AG04449 (cell line): ENCODE measurements at places on chromosomes 5 and 9.
A peak's percentile ranks its signal among the peaks of the same experiment; 100 is the strongest.

DNA sequence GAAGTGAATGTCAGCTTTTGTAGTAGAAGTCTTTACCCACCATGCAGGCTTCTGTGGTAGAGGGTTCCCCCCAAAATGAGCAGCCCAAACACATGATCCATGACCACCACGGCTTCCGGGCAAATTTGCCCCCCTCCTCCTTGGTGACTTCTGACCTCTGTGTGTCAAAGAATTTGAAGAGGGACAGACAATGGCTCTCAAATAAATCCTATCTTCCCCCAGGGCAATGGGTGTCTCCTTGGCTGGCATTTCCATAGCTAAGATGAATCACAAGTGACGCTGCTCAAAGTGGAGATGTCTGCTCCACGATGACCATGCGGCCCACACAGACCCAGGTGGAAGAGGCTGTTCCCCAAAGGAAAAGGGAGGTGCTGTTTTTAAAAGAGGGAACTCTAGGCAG lies 30.2 kb upstream of the BOD1 start:
- DNase-seq = no peak

GRCh38 chr5:82346399-82347165 lies 68.4 kb upstream of the RPS23 start:
- no peak for DNase-seq

- peak; percentile 97 for DNase-seq
Observed at GRCh38 chr5:65190328-65191053, 291.2 kb downstream of the ADAMTS6 start.

DNA sequence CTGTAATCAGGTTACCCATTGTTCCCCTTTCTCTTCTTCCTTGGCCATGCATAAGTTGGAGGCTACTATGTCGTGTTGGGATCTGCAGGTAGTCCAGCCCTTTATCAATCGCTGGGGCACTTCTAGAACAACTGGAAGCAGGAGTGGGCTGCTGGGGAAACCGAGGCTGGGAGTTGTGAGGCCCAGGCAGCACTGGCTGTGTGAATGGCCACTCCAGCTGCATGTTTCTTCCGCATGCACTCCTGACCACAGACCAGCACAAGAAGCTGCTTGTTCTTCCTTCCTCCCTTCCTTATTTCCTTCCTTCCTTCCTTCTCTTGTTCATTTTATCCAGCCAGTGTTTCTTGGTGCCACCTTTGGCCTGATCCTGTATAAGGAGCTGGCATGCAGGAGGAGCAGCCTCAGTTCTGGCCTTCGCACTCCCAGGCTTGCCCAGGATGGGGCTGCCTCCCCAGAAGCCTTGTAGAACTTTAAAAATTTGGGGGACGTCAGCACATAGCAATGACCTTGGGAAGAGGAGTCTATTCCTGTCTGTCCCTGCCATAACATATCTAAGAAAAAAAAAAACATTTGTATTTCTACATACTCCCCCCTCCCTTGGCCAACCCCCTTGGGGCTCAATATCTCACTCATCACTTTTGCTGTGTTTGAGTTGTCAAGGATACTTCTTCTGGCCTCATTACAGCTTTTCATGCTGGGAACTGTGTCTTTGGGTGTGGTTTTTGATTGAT lies 20.8 kb upstream of the CXCL14 start:
- no peak for DNase-seq

- no peak for DNase-seq
Observed at GRCh38 chr5:98917433-98917832, 11.4 kb downstream of the CHD1 start.

GRCh38 chr9:8401961-8402705 lies 602.6 kb upstream of the DMAC1 start:
- no peak for DNase-seq

- no peak for DNase-seq
Observed at GRCh38 chr9:105281272-105281671, 36.8 kb downstream of the SLC44A1 start.

DNA sequence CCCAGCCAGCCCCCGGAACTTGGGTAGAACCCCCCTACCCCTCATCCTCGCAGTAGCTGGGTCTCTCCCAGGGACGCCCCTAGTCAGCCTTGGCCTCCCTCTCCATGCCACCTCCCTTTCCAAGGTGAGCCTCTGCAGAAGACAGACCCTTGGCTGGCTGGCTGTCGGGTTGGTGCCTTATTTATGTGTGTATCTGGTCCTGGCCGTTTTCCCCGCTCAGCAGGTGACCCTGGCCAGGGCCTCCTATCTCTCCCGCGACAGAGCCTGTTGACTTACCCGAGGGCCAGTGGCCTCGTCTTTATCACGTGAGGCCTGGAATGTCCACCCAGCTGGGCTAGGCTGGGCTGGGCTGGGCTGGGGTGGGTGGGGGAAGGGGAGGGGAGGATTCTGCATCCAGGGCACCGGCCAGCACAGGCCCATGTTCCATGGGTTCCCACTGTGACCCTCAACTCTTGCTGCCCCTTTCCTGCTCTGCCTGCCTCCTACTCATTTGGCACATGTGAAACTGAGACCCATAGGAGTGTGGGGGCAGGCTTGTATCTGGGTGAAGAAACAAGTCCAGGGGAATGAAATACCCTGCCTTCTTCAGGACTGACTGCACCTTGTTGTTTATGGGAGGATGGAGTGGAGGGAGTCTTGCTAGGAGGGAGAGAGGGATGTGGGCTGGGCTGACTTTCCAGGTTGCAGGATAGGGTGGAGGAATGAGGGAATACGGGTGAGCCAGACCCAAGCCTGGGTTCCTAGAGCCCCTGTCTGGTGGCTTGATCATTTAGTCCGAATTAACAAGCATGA lies 3.1 kb downstream of the CXXC5 start:
- no peak for DNase-seq

- no peak for DNase-seq
Observed at GRCh38 chr5:44875661-44876605, 67.2 kb downstream of the MRPS30 start.

DNA sequence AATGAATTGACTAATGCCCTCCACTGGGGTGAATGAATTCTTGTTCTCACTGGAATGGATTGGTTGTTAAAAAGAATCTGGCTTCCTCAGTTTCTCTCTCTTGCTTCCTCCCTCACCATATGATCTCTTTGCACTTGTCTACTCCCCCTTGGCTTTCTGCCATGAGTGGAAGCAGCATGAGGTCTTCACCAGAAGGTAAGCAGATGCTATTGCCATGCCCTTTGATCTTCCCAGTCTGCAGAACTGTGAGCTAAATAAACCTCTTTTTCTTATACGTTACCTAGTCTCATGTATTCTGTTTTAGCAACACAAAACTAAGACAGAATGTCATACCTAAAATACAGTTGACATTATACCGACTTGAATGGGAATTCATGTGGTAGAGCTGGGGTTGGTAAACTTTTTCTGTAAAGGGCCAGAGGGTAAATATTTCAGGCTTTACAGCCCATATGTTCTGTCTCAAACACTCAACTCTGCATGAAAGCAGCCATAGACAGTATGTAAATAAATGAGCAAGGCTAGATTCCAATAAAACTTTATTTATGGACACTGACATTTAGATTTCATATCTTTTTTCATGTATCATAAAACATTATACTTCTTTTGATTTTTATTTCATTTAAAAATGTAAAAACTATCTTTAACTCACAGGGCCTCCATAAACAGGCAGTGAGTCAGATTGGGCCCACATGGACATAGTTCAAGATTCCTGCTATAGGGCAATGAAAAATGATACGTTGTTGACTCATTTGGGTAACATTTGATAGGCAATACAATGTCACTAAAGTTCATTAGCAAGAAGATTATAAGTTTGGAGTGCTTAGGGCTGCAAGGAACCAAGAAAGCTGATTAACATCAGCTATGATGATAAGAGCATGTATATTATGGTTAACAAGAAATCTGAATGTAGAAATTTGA lies 79.4 kb upstream of the TLE4 start:
- no peak for DNase-seq

DNA sequence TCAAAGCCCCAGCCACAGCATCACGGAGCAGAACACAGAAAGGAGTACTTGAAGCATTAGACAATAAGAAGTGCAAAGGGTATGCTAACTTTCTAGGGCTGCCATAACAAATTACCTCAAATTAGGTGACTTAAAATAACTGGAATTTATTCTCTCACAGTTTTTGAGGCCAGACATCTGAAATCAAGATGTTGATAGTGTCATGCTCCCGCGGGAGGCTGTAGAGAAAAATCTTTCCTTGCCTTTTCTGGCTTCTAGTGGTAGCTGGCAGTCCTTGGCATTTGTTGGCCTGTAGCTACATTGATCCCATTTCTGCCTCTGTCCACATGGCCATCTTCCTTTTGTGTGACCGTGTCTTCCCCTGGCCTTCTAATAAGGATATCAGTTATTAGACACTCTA lies 51.9 kb upstream of the SPDL1 start:
- no peak for DNase-seq

DNA sequence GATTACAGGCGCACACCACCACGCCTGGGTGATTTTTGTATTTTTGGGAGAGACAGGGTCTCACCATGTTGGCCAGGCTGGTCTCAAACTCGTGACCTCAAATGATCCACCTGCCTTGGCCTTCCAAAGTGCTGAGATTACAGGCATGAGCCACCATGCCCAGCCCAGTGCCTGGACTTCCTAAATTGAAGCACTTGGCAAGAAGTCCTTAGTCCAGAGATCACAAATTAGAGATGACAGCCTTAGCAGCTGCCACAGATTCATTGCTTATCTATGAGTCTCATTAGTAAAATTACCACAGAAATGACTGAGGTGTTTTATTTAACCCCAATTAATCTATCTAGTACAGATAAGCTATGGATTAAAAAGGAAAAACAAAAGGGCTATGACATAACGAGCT lies 19.2 kb downstream of the EFCAB9 start:
- DNase-seq = no peak

GRCh38 chr5:120096413-120096812 lies 367.7 kb upstream of the PRR16 start:
- no peak for DNase-seq

DNA sequence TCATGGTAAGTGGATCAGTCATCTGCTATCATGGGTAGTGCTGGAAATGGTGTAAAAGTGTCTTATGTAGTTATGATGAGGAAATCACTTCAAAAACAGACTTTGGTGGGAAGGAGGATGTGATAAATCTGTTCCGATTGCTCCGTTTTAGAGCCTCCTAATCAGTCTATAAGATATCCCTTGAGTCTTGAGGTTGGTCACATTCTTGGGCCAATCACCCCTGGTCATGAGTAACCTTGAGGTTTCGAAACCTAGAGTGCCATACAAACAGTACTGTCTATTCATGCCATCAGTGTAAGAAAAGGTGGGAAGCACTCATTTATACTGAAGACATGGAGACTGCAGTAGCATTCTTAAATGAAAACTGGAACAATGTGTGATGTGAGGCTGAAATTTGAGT lies 45.8 kb downstream of the LRRTM2 start:
- no peak for DNase-seq

- DNase-seq = no peak
Observed at GRCh38 chr5:132483101-132483500, 7.5 kb downstream of the IRF1 start.

DNA sequence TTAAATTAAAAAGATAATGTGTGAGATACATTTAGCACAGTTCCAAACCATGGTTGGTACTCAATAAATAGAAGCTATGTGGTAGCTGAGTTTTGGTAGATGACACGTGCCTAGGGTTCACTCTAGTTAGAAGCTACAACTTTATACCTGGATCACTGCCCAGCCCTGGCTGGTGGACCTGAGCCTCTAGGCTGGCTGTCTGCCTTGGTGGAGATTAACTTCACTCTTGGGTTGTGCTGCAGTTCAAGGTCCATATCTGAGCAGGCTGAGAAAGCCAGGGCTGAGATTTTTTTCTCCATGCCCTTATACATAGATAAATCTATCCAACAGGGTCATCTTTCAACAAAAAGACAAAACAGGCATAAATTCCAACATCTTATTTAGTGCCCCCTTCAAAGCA lies 44.6 kb upstream of the SPDL1 start:
- no peak for DNase-seq

- DNase-seq = no peak
Observed at GRCh38 chr5:112183103-112183711, 235.9 kb downstream of the EPB41L4A start.

DNA sequence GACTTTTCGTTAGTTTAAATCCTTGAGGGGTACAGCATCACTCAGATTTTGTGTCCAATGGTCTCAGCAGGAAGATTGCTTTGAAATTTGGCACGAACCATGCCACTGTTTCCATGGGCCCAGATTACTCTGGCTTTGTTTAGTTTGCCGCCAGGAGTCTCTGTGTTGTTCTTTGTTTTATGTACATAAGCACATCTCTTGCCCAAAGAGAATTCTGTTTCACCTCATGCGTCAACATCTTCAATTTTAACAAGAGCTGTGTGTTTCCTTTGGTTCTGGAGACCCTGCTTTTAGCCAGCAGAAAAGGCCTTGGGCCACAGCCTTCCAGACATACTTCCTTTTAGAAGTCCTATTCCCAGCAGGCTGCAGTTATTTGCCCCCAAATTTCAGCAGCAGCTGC lies 62.4 kb downstream of the TNPO1 start:
- DNase-seq = no peak

DNA sequence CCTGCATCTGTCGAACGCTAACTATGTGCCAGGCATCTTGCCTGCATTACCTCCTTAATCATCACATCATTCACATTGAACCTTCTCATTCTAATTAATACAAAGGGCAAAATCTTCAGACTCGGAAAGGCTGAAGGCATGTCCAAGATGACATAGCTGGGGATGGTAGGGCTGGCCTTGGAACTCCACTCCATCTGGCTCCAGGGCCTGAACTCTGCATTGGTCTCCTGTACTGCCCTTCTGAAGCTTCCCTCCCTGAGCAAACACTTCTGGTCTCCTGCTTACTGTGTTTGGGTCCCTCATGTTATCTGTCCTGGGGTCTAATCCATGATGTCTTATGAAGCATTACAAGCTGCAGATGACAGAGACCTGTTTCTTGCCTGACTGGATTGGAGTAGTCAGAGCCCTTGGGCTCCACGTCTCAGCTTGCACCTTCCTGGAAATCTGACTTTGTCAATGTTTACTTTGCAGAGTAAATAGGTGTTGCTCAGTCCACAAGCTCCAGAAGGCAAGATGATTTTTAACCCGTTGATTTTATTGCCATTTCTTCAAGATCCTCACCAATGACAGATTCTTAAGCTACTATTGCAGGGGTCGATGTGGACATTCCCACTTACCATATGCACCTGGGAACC lies 106.1 kb downstream of the GALNT10 start:
- no peak for DNase-seq
